Activated T-cell treated with anti-CD3 and anti-CD28 coated beads for 24 hours (primary cell): ENCODE measurements at places on chromosomes 3 and 15.

- DNase-seq: no peak
Measured at GRCh38 chr15:23857028-23857641, 170.0 kb upstream of the NDN start.

- no peak for DNase-seq
Measured at GRCh38 chr3:119494597-119494996, 3.8 kb upstream of the TIMMDC1 start.

DNA sequence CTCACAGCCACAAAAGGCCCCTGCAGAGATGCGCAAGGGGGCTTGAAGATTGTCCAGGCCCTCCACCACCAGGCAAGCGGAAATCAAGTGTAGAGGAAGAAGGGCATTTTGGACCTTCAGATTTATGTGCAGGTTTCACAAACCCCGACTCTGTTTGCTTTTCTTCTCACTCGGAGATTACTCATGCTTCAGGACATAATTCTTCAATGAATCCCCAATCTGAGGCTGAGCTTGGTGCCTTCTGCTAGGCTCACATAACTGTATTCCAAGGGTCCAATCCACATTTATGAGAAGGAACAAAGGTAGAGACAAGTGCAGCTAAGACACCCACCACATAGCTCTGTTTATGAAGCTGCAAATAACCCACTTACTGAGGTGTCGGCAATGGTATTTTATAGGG, 50.6 kb upstream of the NMNAT3 start:
- no peak for DNase-seq

DNA sequence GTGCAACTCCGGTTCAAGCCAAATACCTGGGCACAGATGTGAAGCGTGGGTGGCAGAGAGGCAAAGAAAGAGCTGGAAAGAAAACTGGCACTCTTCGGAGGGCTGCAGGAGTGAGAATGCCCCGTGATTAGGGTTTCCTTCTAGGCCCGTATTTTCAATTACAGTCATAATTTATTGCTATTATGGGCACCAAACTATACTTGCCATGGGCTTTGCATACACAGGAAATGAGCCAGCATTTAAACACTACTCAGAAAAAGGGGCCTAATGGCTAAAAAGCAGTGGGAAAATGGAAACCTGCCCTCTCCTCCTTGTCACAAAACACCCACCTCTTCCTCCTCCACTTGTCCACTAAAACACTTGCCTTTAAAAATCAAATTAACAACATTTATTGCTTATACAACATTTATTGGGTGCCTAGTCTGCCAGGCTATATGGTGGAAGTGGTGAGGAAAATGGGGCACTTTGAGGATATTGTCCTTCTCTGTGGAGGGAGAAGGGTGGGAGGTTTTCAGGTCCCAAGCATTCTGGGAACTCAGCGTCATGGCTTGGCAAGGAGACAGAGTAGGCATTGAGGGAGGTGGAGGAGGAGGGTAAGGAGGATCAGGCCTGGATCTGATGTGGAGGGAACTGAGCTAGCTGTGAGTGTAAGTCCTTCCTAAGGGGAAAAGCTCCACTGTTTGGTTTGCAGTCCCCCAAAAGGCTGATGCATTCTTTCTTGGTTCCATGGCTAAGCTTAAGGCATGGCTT, 160.9 kb downstream of the SLCO3A1 start:
- DNase-seq: no peak

- no peak for DNase-seq
Measured at GRCh38 chr3:179706233-179706632, 53.4 kb downstream of the USP13 start.

GRCh38 chr3:65284546-65284945, 596.7 kb upstream of the ADAMTS9 start:
- no peak for DNase-seq

- DNase-seq: no peak
Measured at GRCh38 chr3:100602506-100603444, 6.6 kb upstream of the ADGRG7 start.

- DNase-seq: no peak
Measured at GRCh38 chr15:85880501-85881190, 85.9 kb upstream of the KLHL25 start.

- DNase-seq: no peak
Measured at GRCh38 chr3:23668430-23668904, 137.3 kb upstream of the UBE2E1 start.

DNA sequence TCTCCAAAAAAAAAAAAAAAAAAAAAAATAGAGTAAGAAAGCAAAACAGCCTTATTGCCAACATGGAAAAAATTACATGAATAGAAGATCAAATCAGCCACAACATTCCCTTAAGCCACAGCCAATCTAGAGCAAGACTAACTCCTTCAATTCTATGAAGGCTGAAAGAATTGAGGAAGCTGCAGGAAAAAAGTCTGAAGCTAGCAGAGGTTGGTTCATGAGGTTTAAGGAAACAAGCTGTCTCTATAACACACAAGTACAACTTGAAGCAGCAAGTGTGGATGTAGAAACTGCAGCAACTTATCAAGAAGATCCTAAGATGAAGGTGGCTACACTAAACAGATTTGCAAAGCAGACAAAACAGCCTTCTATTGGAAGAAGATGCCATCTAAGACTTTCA, 9.3 kb downstream of the PARL start:
- no peak for DNase-seq

GRCh38 chr3:30199096-30199759, 407.2 kb upstream of the TGFBR2 start:
- peak; percentile 49 for DNase-seq

DNA sequence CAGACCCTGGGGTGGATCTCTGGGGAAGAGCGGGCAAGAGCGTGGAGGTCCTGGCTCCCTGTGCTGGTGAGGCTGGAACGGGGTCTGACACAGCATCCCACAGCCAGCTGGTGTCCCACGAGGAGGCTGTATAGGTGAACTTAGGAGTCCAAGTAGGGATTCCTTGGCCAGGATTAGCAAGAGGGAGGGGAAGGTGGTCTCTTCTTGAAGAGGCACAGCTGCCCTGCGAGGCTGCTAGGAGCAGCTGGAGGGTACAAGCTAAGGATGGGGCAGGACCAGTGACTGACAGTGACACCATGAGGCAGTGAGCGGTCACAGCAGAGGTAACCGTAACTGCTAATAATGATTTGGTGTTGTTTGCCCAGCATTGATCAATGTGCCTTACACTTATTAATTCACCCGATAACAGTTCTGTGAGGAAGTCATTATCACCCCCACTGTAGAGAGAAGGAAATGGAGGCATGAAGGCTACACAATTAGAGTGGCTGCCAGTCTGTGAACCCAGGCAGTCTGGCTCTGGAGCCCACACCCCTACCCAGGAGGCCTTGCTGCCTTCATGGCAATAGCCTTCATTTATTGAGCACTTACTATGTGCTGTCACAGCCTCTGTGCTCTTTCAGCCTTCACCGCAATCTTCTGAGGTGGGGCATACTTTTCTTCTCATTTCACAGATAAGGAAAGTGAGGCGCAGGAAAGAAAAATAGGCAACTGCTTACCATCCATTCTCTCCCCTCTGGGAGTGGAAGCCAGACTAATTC, 59.4 kb downstream of the TMEM44 start:
- peak; percentile 30 for DNase-seq

DNA sequence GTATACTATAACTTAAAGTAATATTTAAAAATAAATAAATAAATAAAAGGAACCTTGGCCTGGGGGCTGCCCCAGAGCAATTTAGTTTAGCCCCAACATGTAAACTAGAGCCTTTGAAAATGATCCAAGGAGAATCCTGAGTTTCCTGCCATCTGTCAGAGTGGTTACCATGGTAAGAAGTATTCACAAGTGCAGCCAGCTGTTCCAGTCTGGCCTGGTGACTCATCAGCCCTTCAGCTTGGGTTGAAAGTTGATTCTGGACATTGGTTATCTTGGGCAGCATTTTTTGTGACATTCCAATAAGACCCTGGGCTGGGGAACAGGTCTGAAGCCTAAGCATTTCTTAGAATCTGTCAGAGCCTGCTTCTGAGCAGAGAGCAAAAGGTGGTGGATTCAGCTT, 72.7 kb upstream of the LRTM1 start:
- DNase-seq: no peak

DNA sequence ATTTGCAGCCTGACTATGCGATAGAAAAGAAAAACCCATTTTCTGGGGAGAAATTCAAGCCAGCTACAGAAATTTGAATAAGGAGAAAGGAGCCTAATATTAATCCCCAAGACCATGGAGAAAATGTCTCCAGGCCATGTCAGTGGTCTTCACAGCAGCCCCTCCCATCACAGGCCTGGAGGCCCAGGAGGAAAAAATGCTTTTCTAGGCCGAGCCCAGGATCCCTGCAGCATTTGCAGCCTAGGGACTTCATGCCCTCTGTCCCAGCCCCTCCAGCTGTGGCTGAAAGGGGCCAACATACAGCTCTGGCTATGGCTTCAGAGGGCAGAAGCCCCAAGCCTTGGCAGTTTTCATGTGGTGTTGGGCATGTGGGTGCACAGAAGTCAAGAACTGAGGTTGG, 26.3 kb downstream of the ARRDC4 start:
- DNase-seq: no peak

DNA sequence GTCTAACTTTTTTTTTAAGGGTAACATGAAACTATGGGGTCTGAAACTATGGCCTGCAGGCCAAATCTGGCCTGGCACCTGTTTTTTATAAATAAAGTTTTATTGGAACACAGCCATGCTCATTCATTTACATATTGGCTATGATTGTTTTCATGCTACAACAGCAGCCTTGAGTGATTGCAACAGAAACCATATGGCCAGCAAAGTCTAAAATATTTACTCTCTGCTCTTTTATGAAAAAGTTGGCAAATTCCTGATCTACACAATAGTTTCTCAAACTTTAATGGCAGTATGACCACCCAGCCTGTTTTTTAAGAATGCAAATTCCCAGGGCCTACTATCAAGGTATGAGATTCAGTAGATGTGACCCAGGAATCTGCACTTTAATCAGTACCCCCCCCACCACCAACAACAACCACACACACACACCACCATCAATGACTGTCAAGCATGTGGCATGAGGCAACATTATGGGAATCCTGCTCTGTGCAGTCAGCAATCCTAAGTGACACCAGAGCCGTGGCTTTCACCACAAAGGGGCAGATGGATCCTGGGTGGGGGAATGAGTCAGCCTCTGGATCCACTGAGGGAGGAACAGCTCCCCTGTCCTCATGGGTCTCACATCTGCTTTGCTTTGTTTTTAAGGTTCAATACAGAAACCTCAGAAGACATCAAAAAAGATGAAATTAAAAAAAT, 142.8 kb downstream of the NTRK3 start:
- DNase-seq: no peak

GRCh38 chr3:184632551-184633236, 71.1 kb downstream of the EPHB3 start:
- DNase-seq: no peak

DNA sequence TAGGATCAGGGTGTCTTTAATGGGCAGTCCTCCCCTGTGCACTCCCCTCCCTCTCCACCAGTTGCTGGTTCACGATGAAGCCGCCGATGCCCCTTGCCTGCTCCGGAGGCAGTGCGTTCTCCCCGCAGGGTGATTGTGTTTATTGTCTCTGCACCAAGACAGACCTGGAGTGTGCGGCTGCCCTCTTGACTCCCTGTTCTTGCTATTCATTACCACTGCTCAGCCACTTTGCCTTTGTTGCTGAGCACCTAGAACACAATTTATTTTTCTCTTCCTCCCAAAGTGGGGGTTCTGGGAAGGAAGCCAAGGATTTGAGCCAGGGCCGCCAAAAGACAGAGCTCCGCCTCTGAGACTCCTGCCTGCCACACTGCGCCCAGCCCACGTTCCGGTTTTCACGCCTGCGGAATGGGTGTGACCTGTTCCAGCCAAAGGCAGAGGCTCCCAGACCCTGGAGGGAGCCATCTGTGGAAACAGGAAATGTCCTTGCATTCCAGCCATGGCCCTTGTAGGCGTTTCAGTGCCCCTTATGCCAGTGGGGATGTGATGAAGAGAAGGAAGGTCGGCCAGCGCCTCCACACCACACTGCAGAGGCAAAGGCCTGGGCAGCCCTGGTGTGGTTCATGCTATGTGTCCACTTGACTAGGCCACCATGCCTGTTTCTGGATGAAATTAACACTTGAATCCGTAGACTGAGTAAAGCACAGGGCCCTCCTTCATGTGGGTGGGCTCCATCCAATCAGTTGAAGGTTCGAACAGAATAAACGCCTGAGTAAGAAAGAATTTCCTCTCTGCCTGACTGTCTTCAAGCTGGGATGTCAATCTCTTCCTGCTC, 85.8 kb downstream of the HMG20A start:
- no peak for DNase-seq

DNA sequence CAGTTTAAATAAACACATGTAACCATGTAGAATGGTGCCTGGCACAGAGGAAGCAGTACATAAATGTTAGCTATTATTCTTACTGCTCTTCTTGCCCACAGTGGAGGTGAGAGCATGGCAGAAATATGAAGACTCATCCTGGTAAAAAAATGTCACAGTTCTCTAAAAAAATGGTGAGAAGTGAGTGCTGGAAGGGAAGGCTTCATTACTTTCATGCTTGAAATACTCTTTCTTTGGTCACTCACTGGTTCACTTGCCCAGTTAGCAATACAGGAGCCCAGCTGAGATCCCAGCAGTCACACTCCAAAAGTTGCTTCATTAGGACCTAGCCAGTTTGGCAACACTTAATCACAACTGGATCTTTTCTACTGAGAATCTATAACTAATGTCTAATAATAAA, 1017.2 kb downstream of the TUSC7 start:
- no peak for DNase-seq

GRCh38 chr3:3504686-3505085, 294.5 kb upstream of the LRRN1 start:
- DNase-seq: no peak

DNA sequence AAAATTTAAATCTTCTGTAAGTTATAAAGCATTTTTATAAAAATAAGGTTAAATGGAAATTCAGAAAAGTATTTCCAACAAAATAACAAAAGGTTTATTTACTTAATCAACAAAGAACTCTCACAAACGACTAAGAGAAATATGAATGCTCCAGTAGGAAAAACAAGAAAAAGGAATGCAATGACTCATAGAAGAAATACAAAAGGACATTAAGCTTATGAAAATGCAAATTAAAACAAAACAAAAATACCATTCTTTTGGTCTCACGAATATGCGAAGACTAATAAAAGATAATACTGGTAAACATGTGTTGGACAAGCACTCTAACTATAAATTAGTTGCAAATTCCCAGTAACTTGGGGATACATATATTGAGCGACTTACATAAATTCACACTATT, 17.5 kb upstream of the TBC1D5 start:
- DNase-seq: no peak

DNA sequence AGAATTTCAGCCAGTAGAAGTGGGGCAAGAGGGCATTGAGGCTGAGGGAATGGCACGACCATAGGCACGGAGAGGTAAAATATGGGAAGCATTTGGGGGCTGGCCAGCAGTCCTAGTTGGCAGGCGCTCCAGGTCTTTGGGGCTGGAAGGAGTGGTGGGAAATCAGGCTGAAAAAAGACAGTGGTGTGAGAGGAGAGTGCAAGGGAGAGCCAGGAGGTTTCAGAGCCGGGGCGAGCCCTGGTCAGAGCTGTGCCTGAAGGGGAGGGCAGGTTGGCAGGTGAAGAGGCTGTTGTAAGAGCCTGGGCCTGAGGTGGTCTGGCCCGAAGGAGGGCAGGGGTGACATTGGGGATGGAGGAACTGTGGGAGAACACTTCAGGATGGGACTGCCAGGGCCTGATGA, 1.6 kb upstream of the IDH3A start:
- DNase-seq: no peak
